ENCODE measurements at places on chromosomes 6 and 20. TPM values are rescaled to one million over a fixed set of nuclear protein-coding genes. Genes with fewer than 3 reads are reported as not detected.

KIF25 gene
- polyA plus RNA-seq: 0.50 TPM

GRCh38 chr20:53389516-53390300 is 203.9 kb downstream of the ZNF217 start:
- no peaks in the 10 kb centered on the region for H3K27me3 ChIP-seq
- H3K4me1 ChIP-seq: no peaks in the 10 kb centered on the region
- no peak overlapping the region for H3K27ac ChIP-seq
- DNase-seq: no peak

HLA-DMB gene
- polyA plus RNA-seq: 90.5 TPM

- no peak overlapping the region for H3K4me3 ChIP-seq
- no peaks in the 10 kb centered on the region for H3K4me1 ChIP-seq
- no peaks in the 10 kb centered on the region for H3K36me3 ChIP-seq
- no peak overlapping the region for H3K27ac ChIP-seq
Observed at GRCh38 chr6:89360415-89360999, 8.0 kb upstream of the UBE2J1 start.

MOCS1 gene
- polyA plus RNA-seq: 13.8 TPM

FABP7 gene
- polyA plus RNA-seq: not detected

GRCh38 chr6:11304946-11305345 is 72.5 kb upstream of the NEDD9 start:
- H3K27ac ChIP-seq: no peak overlapping the region
- H3K4me1 ChIP-seq: no peaks in the 10 kb centered on the region
- no peak overlapping the region for H3K4me3 ChIP-seq
- no peak for DNase-seq
- no peaks in the 10 kb centered on the region for H3K36me3 ChIP-seq

GRCh38 chr6:148689168-148689567 is 57.7 kb upstream of the UST start:
- no peak overlapping the region for H3K27ac ChIP-seq
- DNase-seq: no peak
- no peaks in the 10 kb centered on the region for H3K36me3 ChIP-seq
- no peak overlapping the region for H3K4me3 ChIP-seq
- H3K27me3 ChIP-seq: no peaks in the 10 kb centered on the region
- H3K4me1 ChIP-seq: no peaks in the 10 kb centered on the region
